ENCODE measurements at places on chromosomes 16 and 17. TPM values are rescaled to one million over a fixed set of nuclear protein-coding genes. Genes with fewer than 3 reads are reported as not detected.

SLC47A1 gene
- not detected for total RNA-seq

- no peak for DNase-seq
These were observed 73.2 kb upstream of the C16orf82 start for GRCh38 chr16:26993511-26993910.

DNA sequence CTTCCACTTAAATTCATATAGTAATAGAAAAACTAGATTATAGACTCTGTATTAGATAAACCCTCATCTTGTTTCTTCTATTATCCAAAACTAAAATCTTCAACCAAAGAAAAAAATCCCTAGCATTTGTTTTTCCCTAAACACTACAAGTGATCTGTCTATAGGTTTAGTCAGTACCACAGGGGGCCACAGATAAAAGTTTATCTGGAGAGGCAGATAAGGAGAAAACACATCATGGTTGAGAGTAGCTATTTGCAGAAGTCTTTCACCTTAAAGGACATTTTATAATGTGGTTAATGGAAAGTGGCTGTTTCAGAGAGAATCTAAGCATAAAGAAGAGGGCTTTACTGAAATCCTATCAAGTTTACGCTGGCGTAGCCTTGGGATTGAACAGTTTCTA lies 160.1 kb downstream of the CDK5R1 start:
- no peak for DNase-seq

DNA sequence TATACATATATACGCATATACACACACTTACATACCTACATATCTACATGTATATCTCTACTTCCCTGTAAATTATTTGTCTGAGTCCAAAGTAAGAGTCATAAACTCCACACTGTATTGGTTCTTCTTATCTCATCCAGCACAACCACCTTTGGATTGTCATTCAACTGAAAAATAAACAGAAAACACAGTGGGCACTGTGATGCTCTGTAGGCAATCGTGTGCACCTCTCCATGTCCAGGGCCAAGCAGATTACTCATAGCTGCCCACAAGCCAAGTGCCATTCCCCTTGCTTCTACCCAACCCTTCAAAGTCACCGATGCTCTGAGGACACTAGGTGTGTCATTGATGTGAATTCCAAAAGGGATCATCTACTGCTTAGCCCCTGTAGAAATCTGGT lies 12.9 kb upstream of the TEKT3 start:
- DNase-seq = no peak

DNA sequence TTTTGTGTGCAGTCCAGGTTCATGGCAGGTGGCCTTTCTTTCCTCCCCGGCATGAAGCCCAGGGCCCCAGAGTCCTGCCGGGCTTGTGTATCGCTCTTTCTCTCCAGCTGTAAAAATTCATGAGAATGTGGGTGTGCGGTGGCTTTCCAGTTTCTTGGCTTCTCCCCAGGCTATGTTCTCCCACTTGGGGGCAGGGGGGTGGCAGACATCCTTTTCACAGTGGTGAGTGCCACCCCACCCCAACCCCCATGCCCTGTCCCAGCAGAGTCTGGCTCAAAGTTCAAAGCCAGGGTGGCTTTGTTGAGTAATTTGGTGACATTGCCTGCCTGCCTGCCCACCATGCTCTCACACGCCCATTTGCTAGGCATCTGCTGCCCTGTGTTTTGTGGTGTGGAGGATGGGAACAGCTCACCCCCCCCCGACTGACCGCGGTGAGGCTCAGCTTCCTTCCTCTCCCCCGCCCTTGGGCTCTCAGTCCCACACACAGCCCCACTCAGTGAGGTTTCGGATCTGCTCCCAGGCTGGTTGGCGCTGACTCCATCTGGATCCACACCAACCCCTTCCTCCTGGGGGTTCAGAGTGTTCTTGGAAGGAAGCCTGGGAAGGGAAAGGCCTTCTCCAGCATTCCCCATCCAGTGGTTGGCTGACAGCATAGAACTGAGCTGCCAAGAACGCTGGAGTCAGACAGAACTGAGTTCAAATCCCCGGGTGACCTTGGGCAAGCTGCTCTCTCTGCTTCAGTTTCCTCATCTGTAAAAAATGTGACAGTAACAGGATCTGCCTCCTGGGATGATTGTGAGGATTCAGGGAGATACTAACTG lies 36.0 kb downstream of the CHD9 start:
- DNase-seq = no peak

GRCh38 chr16:6611535-6611934 lies 721.1 kb upstream of the RBFOX1 start:
- no peak for DNase-seq

DNA sequence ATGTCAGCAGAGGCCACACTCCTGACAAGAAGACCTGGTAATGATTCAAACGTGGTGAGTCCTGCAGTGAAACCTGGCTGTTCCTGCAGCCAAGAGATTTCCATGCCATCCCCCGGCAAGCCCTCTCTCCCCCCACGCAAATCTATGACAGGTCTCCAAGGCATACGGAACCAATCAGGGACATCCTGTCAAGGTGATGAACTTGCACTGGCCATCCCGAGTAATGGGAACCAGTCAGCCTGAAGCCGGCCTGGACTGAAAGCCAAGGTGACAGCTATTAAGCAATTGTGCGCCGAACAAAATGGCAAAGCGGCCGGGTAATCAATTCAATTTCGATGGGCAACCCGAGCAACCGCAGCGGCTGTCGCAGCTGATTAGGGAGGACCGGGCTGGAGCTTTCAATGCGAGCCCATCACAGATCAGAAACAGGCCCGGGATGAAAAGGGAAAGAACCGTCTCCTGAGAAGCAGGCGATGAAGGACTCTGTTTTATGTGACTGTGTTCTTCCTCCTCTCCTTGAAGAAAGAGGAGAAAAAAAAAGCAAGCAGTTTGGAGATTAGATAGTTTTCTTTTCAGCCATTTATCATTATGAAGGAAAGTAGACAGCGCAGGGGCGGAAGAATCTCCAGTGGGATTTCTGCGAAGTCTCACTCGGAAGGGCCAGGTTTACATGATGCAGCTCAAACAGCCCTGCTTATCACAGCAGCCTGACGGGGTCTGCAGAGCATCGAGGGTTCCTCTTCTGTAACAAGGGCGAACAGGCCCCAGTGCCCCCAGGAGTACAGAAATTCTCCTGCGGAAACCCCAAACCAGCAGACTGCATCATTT lies 35.2 kb downstream of the TBX4 start:
- DNase-seq = no peak

DNA sequence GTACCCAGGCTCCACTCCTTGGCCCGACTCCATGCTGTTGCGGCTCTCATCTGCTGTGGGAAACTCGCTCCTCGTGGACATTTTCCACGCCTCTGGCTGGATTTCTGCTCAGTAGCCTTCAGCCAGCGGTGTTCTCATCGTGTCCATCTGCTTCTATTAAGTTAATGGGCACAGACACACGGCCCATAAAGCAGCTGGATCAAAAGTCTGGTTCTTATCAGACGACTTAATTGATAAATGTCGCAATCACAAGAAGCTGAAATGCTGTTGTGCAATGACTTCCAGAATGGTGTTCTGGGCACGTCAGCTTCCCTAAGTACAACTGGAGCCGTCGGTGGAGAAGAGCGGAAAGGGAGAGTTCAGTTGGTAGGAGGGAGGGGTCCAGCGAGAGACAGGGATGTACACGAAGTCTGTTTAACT lies 211.7 kb upstream of the CHMP6 start:
- DNase-seq = no peak

GRCh38 chr17:73792994-73793393 lies 148.7 kb upstream of the SDK2 start:
- DNase-seq = no peak

DNA sequence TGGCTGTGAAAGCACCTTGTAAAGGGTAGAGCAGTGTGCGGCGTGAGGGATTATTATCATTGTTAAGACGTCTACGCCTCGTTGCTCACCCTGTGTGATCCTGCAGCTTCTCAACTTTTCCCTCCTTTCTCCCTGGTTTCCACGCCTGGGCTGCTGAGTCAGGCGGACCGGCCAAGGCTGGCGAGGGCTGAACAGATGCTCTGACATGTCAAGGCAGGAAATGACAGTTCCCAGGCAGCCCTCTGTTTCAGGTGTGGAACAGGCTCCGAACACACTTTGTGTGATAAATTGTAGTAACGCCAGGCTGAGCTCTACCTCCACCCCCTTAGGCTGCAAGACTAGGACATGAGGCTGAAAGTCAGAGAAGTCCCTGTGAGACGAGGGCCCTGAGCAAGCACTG lies 46.0 kb upstream of the TBX2 start:
- no peak for DNase-seq

DNA sequence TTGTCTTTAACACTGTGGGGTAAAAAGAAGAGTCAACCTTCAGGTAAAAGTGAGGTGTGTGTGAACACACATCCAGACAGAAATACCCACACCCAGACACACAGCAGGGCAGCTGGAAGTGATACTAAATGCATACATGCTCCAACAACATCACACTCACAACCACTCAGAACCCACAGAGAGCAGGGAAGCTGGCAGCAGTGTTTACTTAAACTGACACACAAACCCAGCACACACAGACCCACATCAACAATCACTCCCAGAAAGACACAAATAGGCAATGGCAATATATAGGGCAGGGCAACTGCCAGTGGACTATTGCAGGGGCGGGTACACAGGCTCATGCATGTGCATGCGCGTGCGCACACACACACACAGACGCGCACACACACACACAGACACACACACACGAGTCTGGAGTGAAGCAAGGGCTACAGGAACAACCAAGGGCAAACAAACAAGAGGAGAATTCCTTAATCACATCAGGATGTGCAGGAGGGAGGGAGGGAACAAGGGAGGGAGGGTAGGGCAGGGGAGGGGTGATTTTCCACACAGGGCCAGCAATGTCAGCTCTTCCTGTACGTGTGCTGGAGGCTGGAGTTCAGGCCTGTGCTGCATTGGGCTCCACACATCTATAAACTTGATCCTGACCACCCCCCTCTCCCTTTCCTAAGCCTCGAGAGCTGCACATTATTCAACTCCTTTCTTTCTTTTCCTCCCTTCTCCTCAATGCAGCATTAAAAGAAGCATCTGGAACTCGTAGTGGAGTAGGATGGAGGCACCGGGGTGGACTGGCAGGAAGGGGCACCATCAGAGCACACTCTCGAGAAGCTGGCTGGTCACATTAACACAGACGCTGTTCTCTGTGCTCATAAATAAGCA lies 30.1 kb downstream of the HIC1 start:
- peak; percentile 57 for DNase-seq
